Kidney epithelial cell (primary cell): ENCODE measurements at places on chromosomes 6 and 20.

DNA sequence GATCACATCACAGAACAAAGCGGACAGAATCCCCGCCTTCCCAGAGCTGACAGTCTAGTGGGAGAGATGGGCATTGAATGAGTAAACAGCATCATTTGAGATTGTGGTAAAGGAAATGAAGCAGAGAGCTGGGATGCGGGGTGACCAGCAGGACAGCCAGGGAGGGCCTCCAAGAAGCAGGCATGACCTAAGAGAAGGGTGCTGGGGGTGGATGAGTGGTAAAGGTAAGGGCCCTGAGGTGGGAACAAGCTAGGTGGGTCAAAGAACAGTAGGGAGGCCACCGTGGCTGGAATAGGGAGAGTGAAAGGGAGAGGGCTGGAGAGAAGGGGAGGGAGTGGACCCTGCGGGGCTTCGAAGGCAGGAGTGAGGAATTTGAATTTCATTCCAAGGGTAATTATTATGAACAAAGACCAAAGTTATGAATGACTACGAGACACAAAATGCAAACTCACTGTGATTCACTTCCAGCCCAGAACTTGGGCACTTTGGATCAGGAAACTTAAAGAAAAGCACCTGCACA, 61.4 kb downstream of the CEBPB start:
- DNase-seq, result no peak

DNA sequence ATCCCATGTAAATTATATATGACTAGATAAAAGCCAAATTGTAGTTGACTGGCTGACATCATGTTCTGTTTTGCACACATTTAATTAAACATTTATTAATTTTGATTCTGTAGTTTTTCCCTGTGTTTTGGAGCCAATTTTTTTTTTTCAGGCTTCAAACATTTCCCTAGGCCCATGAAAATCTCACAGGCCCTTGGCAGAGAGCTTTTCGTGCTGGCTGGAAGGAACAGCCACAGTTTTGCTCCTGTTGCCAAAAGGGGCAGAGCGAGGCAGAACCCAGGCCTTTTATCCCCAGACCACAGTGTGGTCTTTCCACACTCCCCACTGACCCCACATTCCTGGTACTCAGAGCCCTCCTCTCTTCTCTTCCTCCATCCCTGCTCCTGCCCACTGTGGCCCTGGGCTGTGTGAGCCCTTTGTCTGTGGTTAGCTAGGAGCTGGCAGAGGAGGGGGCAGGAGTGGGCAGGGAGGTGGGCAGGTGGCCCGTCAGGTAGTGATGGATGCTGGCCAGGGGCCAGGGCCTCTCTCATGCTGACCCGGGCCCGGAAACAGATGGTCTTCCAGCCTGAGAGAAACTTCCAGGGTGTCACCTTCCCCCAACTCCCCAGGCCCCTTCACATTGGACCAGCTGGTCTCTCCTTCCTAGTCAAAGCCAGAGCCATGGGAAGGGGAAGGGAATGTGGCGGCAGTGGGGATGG, 19.4 kb upstream of the CCM2L start:
- DNase-seq, result no peak

- DNase-seq, result no peak
These were observed 116.3 kb downstream of the ANKRD60 start for GRCh38 chr20:58112017-58112781.

- peak; percentile 52 for DNase-seq
These were observed 54.8 kb upstream of the CCDC167 start for GRCh38 chr6:37554480-37554819.

GRCh38 chr6:7268816-7269555, 44.0 kb downstream of the SSR1 start:
- no peak for DNase-seq

GRCh38 chr6:46584586-46584985, 68.0 kb downstream of the CYP39A1 start:
- DNase-seq, result no peak

DNA sequence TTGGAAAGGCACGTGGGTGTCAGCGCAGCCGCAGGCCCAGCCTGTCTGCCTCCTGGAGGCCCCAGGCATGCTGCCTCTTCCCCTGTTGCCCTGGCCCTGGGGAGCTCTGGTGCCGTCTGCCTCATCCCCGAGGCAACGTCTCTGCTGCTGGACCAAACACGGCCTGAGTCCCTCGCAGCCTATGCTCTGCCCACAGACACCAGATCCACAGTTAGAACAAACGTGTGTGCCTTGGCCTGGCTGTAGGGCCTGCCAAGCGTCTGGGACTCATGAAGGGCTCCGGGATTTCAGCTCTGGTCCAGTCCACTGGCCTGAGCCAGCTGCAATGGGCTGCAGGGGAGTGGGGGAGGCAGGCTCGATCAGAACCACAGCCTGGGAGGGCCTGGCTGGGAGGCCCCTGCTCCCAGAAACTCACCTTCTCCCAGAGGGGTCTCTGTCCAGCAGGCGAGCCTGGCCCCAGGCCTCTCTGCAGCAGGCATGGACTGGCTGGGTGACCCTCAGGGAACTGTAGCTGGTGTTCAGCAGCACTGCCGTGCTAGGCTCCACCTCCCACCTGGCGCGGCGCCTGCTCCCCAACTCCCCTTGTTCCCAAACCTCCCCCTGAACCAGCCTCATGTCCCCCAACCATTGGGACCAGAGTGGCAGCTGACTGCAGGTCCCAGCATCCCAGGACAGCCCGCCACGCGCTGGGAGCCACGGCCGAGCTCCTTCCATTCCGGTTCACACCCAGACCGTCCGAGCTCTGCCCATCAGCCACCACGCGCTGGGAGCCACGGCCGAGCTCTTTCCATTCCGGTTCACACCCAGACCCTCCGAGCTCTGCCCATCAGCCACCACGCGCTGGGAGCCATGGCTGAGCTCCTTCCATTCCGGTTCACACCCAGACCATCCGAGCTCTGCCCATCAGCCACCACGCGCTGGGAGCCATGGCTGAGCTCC, 197.0 kb downstream of the DLL1 start:
- no peak for DNase-seq

DNA sequence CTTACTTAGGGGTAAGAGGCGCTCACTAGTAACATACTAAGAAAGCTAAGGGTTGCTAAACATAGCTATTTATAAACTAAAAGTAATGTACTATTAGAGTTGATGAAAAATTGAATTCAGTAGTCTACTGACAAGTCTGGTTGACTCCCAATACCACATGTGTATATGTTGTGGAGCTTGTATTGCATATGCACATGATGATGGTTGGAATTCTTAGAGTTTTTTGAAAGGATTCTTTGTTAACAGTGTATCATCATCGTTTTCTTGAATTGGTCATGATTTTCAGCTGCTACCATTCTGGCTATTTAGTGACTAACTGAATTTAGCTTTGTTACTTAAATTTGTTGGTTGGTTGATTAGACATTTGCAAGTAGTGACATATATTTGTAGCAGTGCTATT, 27.2 kb downstream of the ABRACL start:
- no peak for DNase-seq

GRCh38 chr6:4936681-4937041, 67.2 kb downstream of the RPP40 start:
- no peak for DNase-seq

DNA sequence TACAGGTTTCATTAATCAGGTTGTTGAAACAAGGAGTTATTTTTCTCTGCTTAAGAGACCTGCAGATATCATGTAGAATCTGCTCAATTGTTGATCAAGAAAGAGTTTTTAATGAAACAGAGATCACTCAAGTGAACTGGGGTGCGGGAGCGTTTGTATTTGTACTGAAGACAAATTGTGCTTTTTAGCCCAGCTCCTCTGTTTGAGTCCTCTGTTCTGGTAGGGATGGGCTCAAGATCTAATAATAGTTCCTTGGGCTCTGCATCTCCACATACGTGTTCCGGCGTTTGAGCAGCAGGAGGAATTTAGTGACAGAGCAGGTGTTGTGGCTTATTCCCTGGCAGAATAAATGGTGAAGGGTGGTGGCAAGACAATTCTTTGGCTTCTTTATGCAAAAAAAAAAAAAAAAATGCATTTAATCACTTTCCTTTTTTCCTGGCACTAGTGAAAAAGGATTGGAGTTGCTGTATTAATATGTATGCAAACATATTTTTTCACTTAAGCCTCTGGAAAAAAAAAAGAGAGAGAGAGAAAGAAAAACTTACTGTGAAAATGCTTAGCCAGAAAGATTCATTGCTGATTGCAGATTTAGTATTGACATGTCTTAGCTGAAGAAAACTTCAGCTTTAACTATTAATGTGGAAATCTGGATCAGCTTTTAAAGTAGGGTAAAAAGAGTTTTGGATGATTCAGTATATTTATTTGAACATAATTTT, 4.0 kb downstream of the CITED2 start:
- DNase-seq, result no peak

- DNase-seq, result no peak
These were observed 11.9 kb upstream of the CPNE5 start for GRCh38 chr6:36851149-36851614.

DNA sequence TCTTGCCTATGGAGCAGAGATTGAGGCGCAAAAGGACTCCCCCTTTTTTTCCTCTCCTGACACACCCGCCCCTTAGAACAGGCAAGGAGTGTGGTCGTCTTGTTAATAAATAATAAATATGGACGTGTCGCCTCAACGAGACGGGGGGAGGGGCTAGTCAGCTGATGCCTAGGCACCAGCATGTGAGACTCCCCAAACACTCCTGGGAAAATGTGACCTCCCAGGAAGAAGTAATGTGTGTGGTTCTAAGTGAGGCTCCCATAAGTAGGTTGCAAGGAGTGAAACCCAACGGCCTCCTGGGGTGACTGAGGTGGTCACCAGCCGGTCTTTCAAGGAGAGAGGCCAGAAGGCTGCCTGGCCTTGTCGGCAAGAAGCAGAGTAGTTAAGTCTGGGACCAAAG, 1.1 kb upstream of the FAXC start:
- DNase-seq, result no peak

GRCh38 chr6:81614292-81614691, 138.2 kb downstream of the TENT5A start:
- no peak for DNase-seq

- no peak for DNase-seq
These were observed 59.8 kb downstream of the SOD2 start for GRCh38 chr6:159633196-159633595.

GRCh38 chr6:31575952-31576685, 754 bp downstream of the TNF start:
- no peak for DNase-seq

- DNase-seq, result no peak
These were observed 4.6 kb downstream of the EGFL8 start for GRCh38 chr6:32168807-32169591.

- DNase-seq, result no peak
These were observed 16.3 kb downstream of the GNAS start for GRCh38 chr20:58868795-58869194.

- DNase-seq, result no peak
These were observed 31.2 kb downstream of the SPDEF start for GRCh38 chr6:34524971-34525370.

DNA sequence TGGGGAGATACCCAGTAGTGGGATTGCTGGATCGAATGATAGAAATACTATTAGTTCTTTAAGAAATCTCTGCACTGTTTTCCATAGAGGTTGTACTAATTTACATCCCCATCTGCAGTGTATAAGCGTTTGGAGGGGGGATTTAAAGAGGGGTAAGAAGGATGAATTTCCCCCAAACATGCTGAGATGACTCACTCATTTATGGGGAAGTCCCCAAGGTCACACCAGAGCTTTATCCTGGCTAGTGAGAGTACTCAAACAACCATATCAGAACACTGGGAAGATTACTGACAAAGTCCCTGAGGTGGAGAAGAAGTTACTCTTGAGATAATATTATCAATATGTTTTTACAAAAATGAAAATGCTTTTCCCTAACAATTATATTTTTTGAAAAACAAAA, 44.0 kb downstream of the ROS1 start:
- DNase-seq, result no peak

DNA sequence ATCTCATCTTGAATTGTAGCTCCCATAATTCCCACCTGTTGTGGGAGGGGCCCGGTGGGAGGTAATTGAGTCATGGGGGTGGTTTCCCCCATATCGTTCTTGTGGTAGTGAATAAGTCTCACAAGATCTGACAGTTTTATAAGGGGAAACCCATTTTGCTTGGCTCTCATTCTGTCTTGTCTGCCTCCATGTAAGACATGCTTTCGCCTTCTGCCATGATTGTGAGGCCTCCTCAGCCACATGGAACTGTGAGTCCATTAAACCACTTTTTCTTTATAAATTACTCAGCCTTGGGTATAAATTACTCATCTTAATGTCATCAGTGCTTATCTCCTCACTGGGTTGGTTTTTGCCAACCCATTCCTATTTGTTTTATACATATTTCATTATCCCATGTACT, 142.0 kb upstream of the GMDS start:
- DNase-seq, result no peak

DNA sequence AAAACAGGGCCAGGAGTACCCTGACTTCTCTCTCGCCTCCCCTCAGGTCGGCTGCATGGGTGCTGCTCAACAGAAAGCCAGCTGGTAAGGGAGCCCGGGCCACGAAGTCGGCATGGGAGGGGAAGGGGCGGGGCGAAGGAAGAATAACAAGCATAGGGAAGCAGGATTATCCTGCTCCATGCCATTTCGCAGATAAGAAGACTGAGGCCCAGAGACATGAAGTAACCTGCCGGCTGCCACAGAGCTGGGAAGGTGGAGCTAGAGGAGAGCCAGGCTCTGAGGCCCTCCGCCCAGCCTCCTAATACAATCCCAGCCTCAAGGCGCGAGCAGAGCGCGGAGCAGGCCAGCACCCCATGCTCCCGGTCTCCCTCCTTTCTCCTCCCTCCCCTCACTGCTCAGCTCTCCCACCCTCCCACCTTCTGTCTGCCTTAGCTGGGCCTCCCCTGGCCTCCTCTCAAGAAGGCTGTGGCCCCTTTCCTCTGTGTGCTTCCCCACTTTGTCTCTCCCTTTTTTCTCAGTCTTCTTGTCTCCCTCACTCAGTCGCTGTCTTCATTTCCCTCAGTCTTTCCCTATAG, 13.2 kb upstream of the HMGA1 start:
- no peak for DNase-seq

- DNase-seq, result no peak
These were observed 383.8 kb upstream of the JAG1 start for GRCh38 chr20:11057624-11058023.

GRCh38 chr6:18044108-18044783, 56.8 kb upstream of the KIF13A start:
- no peak for DNase-seq

- DNase-seq, result no peak
These were observed 208.4 kb downstream of the ANKRD60 start for GRCh38 chr20:58019850-58020625.
